Placental pericyte (primary cell): ENCODE measurements at places on chromosomes 1 and 21. TPM values are rescaled to one million over a fixed set of nuclear protein-coding genes. Genes with fewer than 3 reads are reported as not detected.

Gene TMEM269
- total RNA-seq = under 0.01 TPM in 1 of 2 replicates, not detected in the other

Gene PROK1
- not detected in 2 replicates for total RNA-seq

Gene FCRL2
- not detected in 2 replicates for total RNA-seq

Gene GPR89A
- 40.2 and 51.6 TPM in 2 replicates for total RNA-seq

Gene PAX7
- not detected in 2 replicates for total RNA-seq

Gene DFFB
- 5.7 and 12.0 TPM in 2 replicates for total RNA-seq

Gene ZFP69
- 1.3 and 4.0 TPM in 2 replicates for total RNA-seq

Gene ADORA1
- total RNA-seq = 5.0 and 35.5 TPM in 2 replicates

Gene SLC1A7
- total RNA-seq = 0.14 and 3.7 TPM in 2 replicates

Gene LEMD1
- not detected in 2 replicates for total RNA-seq

Gene PDIK1L
- 4.6 and 5.6 TPM in 2 replicates for total RNA-seq

Gene KCNJ10
- not detected in 2 replicates for total RNA-seq

Gene TNFSF18
- 2.6 and 6.3 TPM in 2 replicates for total RNA-seq

Gene INSRR
- total RNA-seq = not detected in 2 replicates

Gene OLIG2
- total RNA-seq = not detected in 2 replicates

Gene SLC22A15
- total RNA-seq = 8.4 and 32.2 TPM in 2 replicates

Gene TTC22
- total RNA-seq = not detected in 2 replicates

Gene DBT
- 5.0 and 5.2 TPM in 2 replicates for total RNA-seq

Gene NMNAT2
- 0.22 and 6.0 TPM in 2 replicates for total RNA-seq

Gene HFM1
- total RNA-seq = 0.14 and 0.22 TPM in 2 replicates

Gene PPIAL4G
- under 0.01 TPM in 1 of 2 replicates, not detected in the other for total RNA-seq

Gene GNG12
- 88.4 and 209 TPM in 2 replicates for total RNA-seq

Gene ARHGEF16
- 0.44 and 0.57 TPM in 2 replicates for total RNA-seq

Gene F5
- not detected in 2 replicates for total RNA-seq

Gene SGIP1
- 53.4 and 108 TPM in 2 replicates for total RNA-seq

Gene HJV
- total RNA-seq = not detected in 2 replicates

Gene CCDC30
- total RNA-seq = 0.43 and 0.66 TPM in 2 replicates

Gene OR2L5
- total RNA-seq = not detected in 2 replicates

Gene ANKRD34A
- total RNA-seq = 0.44 and 3.1 TPM in 2 replicates

Gene OR2L8
- total RNA-seq = 0.43 TPM in 1 of 2 replicates, not detected in the other

Gene IRF6
- under 0.01 and 0.14 TPM in 2 replicates for total RNA-seq

Gene SLC35D1
- 11.8 and 37.9 TPM in 2 replicates for total RNA-seq

Gene NR0B2
- total RNA-seq = not detected in 2 replicates

Gene S100A3
- 2.4 and 14.2 TPM in 2 replicates for total RNA-seq

Gene TXNIP
- 5.2 and 12.7 TPM in 2 replicates for total RNA-seq

Gene TAF13
- total RNA-seq = 102 and 219 TPM in 2 replicates

Gene PDPN
- total RNA-seq = 20.3 and 249 TPM in 2 replicates

Gene PLPPR5
- under 0.01 TPM in 1 of 2 replicates, not detected in the other for total RNA-seq

Gene S100A2
- 1.1 and 2.1 TPM in 2 replicates for total RNA-seq

Gene CDC20
- total RNA-seq = 3.7 and 179 TPM in 2 replicates

Gene CFAP107
- total RNA-seq = not detected in 2 replicates

Gene PLD5
- total RNA-seq = not detected in 2 replicates

Gene OR2L3
- total RNA-seq = not detected in 2 replicates
